SJCRH30 (cell line): ENCODE measurements at places on chromosomes 6 and 20. TPM values are rescaled to one million over a fixed set of nuclear protein-coding genes. Genes with fewer than 3 reads are reported as not detected.

DNA sequence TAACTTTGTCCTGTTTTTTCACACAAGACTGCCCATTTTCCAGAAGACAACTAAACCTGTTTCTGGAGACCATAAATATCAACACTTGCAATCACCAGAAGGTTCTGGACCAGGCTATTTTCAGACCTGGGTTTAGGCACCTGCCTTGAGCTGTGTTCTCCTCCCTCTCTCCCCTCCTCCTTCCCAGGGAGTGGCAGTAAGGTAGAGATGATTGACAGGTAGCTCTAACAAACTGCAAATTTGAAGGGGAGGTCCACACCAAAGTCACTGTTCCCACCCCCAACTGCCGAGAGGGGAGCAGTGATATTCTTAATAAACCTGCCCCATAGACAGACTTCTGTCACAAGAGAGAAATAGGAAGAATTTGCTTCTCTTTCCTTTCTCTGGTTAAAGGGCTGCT is 91.2 kb upstream of the BACH2 start:
- H3K36me3 ChIP-seq, result no peaks in the 10 kb centered on the region
- no peak overlapping the region for H3K27ac ChIP-seq
- no peaks in the 10 kb centered on the region for H3K4me1 ChIP-seq
- no peak for DNase-seq
- H3K27me3 ChIP-seq, result no peaks in the 10 kb centered on the region

The POFUT1 gene
- total RNA-seq, result 63.0 and 66.6 TPM in 2 replicates

The MPIG6B gene
- 0.47 TPM in 1 of 2 replicates, not detected in the other for total RNA-seq

DNA sequence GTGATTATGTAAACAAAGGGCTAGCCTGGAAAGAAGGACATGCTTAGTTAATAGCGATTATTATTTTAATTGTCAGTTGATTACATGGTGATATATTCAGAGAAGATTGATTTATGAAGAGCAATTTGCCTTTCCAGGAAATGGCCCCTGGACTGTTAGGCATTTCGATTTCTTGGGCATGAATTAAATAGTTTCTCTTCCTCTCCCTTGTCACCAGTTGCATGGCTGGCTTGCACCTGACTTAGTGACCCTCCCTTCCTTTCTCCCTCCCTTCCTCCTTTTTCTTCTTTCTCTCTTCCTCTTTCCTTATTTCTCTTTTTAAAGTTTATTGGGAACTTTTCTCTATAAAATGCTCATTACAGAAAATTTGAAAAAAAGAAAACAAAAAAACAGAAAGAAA is 235.4 kb downstream of the CDC5L start:
- DNase-seq, result no peak
- no peaks in the 10 kb centered on the region for H3K36me3 ChIP-seq
- no peak overlapping the region for H3K4me3 ChIP-seq
- H3K27ac ChIP-seq, result peak overlapping the region; percentile 37; the same call in 1 of the 2 replicates
- H3K4me1 ChIP-seq, result peaks cover 36% of the 10 kb centered on the region
- H3K27me3 ChIP-seq, result no peaks in the 10 kb centered on the region

The ACSS2 gene
- total RNA-seq, result 14.8 and 18.0 TPM in 2 replicates

The F13A1 gene
- 2.5 and 2.6 TPM in 2 replicates for total RNA-seq

- H3K36me3 ChIP-seq, result no peaks in the 10 kb centered on the region
- H3K27ac ChIP-seq, result no peak overlapping the region
- no peaks in the 10 kb centered on the region for H3K4me1 ChIP-seq
- H3K4me3 ChIP-seq, result no peak overlapping the region
Observed at GRCh38 chr6:148431413-148431812, 88.8 kb downstream of the SASH1 start.

The PANK2 gene
- 48.0 and 57.9 TPM in 2 replicates for total RNA-seq
